ENCODE measurements at places on chromosomes 3 and 15.

GRCh38 chr15:93035092-93035915 lies 53.7 kb downstream of the RGMA start:
- no peak for DNase-seq

- no peak for DNase-seq
These were observed 228.5 kb downstream of the LSAMP start for GRCh38 chr3:116216761-116217160.

- no peak for DNase-seq
These were observed 86.3 kb downstream of the FAM81A start for GRCh38 chr15:59524331-59524731.

GRCh38 chr3:42660898-42661297 lies 7.4 kb downstream of the ZBTB47 start:
- DNase-seq, result no peak

GRCh38 chr3:114830652-114831051 lies 316.4 kb downstream of the ZBTB20 start:
- DNase-seq, result no peak

GRCh38 chr3:101574388-101575112 lies 570 bp downstream of the PCNP start:
- DNase-seq, result no peak

DNA sequence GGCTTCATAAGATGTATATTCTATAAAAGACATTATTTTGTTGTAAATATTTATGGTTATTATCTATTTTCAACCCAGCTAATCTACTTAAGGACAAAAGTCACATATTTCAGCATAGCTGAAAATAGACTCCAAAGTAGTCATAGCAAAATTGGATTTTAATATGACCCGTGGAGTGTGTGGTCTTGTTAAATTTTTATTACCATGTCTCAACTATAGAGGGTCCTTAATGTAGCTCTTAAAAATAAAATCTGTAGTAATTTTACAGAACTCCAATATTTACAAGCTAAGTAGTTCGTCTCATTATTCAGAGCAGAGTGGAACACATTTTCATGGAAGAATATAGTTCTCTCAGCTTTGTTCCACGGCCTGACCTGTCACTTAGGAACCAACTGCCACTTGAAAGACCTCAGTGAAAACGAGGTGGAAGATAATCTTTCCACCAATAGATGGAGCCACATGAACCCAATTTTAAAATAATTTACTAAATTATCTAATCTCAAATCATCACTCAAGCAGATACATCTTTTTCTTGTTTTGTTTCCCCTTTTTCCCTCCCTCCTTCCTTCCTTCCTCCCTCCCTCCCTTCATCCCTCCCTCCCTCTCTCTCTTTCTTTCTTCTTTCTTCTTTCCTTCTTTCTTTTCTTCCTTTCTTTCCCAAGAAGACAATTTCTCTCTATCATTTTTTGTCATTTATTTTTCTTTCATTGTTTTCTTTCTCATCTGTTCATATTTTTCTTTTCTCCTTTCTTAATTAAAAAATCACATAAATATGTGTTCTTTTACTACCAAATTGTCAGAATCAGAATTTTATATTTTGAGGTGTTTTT lies 97.2 kb downstream of the CLDN1 start:
- DNase-seq, result peak; percentile 7

DNA sequence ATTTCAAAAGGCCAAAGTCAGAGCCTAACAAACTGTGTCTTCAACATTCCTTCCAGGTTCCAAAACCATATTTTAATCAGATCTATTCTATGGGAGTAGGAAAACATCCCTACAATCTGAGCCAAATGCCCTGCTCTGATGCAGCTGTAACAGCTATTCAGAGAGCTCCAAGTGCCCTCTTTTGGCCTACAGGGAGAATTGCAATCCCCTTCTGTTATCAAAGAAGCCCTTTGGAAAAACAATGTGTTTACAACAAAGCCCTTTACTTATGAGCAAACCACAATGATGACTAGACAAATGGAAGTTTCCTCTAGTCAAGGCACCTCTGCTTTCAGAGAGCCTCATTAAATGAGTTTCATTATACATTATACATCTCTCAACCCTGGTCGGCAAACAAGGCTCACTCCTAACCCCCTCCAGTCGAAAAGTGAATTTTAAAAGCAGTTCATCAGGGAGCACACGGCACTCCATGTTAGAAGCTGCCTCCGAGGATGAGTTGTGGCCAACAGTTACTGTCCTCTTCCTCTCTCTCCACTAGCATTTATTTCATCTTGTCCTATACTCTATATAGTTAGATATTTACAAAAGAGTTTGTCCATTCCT lies 42.6 kb upstream of the TMCO5A start:
- peak; percentile 22 for DNase-seq

DNA sequence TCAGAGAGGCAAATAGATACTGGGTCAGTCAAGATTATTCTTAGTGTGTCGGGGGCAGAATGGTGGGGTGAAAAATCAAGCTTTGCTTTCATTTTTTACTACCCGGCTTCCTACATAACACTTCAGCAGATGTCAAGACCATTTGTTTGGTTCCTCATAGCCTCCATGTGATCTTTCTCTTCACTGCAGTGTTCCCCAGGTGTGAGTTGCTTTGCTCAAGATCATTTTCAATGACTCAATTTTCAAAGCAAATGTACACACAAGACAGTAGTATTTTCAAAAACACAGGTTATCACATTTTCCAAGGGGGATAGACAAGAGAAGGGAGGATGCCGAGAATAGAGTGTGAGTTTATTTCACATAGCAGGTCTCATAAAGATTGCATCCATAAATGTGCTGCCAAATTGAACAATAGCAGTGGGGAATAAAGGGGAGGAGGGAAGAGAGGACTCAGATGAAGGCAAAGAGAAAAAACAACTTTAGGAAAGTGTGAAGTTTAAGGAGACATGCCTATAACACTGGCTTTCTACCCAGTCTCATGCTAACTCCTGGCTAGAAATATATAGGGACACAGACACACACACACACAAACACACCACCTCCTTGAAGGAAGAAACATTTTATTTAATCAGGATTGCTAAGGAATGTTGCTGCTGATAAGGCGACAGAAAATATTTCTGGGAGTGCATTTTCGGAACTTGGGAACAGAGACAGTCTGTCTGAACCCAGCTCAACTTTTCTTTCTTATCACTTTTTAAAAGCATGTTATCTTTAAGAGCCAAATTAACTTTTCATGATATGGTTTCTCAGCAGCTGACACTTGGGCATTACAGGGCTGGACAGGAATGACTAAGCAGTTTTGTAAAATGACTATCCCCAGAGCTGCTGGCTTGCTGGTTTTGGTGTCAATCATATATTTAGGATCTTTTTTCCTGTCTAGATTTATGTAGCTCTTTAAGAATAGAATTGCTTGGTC lies 402.4 kb downstream of the RBMS3 start:
- DNase-seq, result no peak

- no peak for DNase-seq
These were observed 117.9 kb downstream of the LRRC28 start for GRCh38 chr15:99369196-99369595.

DNA sequence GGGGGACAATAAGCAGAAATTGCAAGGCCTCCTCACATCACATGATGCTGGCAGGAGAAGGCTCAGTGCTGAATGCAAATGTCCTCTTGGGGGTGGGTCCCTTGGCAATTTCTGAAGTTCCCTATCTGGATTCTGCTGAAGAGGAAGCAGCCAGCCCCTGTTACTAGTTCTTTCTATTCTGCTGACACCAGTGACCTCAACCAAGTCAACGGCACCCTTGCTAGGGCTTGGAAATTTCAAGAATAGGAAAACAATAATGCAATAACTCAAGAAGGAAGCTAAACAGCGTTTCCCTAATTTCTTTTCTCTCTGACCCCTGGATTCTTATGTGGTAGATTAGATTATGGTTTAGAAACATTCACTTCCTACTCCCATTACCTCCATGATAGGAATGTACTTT lies 46.2 kb upstream of the FOXP1 start:
- DNase-seq, result no peak

DNA sequence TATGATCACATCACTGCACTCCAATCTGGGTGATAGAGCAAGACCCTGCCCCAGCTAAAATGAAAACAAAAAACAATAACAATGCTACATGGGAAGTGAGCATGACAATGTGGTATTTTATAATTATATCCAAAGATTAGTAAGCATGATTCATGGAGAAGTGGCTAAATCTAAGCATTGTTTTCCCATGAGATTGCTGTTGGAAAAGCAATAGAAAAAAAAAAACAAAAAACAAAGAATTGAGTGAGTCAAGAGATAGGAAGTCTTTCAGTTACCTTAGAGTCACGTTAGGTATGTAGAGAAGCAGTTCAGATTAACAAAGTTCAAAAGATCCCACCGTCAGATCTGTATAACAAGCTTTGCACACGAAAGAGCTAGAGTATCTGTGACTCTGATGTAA lies 210.3 kb upstream of the CNTN6 start:
- DNase-seq, result no peak

DNA sequence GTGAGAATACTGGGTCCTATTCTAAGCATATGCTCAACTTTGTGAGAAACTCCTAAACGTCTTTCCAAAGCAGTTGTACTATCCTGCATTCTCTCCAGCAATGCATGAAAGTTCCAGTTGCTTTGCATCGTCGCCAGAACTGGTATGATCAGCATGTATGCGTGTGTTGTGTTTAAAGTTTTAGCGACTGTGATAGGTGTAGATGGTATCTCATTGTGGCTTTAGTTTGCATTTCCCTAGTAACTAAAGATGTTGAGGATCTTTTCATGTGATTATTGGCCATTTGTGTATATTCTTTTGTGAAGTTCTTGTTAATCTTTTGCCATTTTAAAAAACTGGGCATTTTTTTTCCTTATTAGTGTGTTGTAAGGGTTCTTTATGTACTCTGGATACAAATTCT lies 115.1 kb downstream of the SPATA16 start:
- no peak for DNase-seq

DNA sequence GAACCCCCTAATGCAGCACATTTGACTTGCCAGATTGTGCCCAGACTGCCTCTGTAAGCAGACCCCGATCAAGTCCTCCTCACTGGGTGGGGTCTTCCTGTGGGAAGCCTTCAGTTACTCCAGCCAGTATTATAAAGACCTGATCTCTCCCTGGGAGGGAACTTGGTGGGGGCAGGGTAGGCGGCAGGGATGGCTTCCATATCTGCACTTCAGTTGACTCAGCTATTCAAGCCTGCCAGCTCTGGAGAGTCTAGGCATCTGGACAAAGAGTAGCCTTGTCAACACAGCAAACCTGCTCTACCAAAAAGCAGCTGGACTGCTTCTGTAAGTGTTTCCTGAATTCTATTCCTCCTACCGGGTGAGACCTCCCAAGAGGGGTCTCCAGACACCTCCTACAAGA lies 21.0 kb upstream of the SLC25A38 start:
- DNase-seq, result no peak

DNA sequence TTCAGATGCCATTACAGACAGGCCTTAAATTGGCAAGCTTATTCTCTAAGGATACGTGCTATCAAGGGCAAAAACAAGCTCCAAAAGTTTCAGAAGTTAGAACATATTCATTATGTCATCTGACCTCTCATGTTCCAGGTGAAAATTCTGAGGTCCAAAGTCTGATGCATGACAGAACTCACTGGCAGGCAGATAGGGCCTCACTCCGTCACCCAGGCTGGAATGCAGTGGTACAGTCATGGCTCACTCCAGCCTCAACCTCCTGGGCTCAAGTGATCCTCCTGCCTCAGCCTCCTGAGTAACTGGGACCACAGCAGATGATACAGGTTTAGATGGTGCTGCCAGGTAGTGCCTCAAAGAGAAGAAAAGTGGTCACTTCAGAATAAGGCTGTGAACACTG lies 15.5 kb downstream of the MRPS25 start:
- no peak for DNase-seq

DNA sequence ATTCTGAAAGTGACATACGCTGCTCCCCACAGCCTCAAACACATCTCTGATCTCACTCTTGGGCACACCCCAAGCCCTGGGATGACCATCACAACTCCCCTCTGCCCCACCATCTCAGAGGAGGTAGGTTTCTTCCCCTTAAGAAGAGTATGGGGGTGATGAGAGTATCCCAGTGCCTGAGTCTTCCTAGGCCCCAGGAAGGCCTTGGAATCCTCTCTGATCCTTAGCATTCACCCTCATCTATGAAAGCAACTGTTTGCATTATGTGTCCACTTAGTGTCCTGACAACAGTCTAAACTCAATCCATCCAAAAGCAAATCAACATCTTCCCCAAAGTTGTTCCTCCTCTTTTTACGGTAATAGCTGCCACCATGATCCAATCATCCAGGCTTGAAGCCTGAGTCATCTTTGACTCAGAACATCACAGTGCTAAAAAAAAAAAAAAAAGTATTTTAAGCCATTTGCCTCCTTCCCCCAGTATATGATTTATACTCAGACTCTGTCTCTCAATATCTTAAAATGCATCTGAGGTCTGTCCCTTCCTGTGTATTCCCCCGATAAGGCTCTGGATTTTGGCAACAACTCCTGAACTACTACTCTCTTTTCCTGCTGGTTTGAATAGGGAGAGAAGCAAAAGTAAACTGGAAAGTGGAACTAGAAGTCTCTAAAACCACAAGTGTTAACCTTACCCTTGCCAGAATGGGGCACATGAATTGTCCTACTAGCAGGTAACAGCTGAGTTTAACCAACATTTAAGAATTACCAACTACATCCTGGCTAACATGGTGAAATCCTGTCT lies 22.5 kb downstream of the POPDC2 start:
- peak; percentile 32 for DNase-seq

- DNase-seq, result no peak
These were observed 3.5 kb downstream of the SMAD3 start for GRCh38 chr15:67068710-67069400.

Data from AG09319 (cell line).